ENCODE measurements at places on chromosomes 16 and 17. TPM values are rescaled to one million over a fixed set of nuclear protein-coding genes. Genes with fewer than 3 reads are reported as not detected.

Gene SP6
- 0.18 TPM for total RNA-seq

Gene CES5A
- not detected for total RNA-seq

Gene MYH2
- 42.5 TPM for total RNA-seq

Gene ANKFN1
- total RNA-seq, result 0.13 TPM

GRCh38 chr17:83149761-83150251 is 70.4 kb downstream of the METRNL start:
- no peak for DNase-seq

GRCh38 chr17:11690681-11691080 is 92.4 kb downstream of the DNAH9 start:
- no peak for DNase-seq

GRCh38 chr17:48814504-48814903 is 2.5 kb downstream of the TTLL6 start:
- no peak for DNase-seq

DNA sequence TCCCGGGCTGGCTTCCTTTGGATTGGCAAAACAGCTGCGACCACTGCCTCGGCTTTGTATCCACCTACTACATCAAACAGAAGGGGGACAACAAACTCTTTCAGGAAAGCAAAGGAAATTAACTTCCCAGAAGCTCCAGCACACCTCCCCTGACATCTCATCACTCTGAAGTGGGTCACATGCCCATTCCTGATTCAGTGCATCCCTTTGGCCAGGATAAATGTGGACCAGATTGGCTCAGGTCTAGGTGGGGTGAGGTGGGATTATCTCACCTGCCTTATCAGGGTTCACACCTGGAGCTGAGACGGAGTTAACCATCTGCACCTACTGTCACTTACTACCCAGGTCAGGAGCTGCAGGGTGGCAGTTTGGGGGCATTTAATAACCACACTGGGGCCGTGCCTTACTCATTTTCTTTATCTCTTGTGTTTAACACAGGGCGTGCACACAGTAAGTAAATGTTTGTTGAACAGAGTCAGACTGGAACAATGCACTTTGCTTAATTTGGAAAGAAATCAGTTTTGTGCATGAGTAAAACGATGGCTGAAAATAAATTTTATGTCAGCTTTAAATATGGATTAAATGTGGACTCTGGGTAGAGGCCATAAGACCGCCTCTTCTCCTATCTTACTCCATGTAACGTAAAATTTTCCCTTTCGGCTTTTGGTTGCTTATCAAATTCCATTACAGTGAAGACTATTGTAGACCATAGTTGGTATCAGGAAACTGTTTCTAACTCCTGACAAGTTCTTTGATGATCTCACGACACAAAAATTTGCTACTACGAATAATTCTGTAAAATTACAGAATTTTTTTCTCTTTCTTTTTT is 36.0 kb downstream of the IQCK start:
- peak; percentile 52 for DNase-seq

DNA sequence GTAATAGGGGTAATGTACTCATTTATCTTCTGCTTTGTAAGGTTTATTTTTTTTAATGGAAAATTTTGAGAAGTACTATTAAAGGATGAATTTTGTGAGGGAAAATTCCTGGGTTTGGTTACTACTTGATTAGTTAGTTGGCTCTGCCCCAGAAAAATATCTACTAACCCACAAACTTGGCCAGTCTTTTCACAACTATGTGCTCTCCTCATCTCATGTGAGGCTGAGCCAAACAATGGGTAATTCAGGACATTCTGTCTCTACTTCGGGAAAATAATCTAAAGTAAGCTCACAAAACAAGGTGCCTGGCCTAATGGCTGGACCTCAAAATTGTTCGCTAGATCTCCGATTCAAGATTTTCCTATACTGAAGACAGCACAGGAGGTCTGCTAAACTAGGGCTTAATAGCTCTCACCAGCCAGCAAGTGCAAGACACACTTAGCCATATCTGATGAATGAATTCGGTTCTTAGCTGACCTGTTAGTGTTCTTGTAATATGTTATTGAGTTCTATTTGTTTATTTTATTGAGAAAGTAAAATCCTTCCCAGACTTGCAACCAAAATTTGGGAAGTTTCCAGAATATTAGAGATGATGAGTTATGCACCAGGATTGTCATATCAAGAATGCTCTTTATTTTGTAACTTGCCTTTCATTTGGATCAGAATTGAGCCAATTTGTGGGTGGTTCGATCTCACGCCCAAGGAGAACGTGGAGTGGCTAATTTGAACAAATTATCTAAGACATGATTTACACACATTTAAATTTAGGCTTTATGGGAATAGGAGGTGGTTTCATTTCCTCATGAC is 5.7 kb downstream of the KCNJ16 start:
- DNase-seq, result no peak

GRCh38 chr16:22120440-22120839 is 28.1 kb downstream of the VWA3A start:
- no peak for DNase-seq
